Stimulated activated CD4-positive, alpha-beta T cell treated with anti-CD3 and anti-CD28 coated beads, Interleukin-4, amount 100 ng/mL, for 48 hours (primary cell): ENCODE measurements at places on chromosomes 5 and 9.

GRCh38 chr5:29157975-29158374 is 2035.5 kb upstream of the CDH6 start:
- DNase-seq: no peak

DNA sequence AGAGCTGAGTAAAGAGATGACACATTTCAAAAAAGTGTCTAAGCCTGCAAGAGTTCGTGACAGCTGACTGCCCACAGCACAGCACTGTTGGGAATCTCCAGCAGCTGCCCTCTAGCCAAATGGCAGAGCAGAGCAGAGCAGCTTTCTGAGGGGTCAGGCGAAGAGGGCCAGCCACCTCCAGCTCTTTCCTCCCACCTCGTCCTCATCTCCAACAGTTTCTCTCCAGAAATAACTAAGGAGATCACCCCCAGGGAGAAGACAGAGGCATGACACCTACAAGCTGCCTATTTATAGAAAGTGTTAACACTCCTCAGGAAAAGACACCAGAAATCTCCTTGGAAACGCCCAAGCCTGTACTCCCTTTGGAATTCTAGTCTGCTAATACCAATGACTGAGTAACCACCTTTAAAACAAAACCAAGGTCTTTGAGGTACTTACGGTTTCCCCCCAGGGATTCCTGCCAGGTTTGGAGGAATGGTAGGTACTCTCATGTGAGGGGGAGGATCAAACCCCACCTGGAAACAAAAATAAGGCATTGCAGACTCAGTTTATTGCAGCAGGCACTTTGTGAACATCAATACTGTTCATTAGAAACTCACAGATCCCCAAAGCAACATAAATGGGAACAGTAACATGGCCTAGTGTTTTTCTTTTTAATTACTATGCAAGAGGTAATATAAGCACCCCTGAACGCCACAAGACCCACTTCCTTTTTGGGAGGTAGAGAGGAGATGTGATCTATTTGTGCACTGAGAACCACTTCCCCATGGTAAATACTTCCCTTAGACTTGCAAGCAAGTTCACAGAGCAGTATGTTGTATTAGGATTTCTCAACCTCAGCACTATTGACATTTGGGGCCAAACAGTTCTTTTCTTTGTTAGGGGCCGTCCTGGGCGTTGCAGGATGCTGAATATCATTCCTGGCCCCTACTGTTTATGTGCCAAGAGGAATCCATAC is 79.3 kb downstream of the TLE1 start:
- no peak for DNase-seq

DNA sequence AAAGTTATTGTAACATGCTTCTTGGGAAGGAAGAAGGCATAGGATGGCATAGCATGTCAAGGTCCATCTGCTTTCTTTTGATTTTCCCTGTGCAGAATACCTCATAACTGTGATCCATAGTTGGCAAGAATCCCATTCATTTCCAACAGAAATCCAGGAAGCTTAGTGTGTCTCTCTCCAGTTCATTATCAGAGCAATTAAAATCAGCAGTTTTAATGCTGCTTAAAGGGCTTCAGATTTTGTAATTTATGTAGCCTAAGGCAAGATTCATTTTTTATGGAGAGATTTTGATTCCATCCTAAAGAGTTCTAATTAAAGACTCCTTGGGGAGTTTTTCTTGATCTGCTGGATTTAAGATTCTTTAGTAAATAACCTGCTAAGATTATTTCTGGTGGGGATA is 560.1 kb downstream of the PDE4D start:
- DNase-seq: no peak

DNA sequence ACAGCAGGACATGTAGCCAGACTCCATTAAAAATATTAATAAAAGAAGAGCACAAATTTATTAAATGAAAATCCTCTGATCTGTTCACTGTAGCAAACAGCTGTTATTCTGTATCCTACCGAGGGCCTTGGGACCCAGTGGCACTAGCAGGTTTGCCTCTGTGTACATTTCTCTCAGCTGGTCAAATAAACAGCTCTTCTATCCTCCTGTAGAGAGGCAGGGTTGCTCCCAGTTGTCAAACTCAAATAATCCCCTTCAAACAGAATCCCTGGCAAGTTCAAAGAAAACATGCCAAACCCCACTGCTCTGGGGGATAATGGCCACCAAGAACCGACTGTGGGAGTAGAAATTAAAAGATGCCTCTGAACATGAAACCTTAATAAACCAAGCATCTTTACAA is 1262.0 kb upstream of the DMAC1 start:
- no peak for DNase-seq

DNA sequence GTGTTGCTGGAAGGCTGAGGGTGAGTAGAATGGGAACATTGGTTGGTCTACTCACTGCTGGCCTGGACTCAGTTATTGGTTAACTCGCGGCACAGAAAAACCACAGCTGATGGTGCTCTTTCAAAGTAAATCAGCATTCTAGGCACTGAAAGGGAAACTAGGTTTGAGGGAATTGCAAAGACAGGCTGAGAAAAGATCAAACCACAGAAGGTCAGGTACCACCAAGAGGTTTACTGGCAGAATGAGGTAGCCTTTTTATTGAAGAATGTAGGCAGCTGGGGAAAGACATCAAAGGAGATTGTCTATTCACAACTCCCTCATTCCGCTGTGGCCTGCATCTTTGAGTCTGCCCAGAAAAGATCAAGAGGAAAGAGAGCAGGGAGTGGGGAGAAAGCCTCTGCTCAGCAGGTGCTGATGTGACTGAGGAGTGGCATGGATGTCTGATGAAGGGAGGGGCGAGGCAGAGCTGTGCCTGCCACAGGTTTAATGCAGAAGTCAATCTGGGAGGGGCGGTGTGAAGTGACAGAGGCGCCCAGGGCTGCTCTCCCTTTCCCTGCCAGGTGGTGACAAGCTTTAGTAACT is 255.5 kb downstream of the MAN2A1 start:
- no peak for DNase-seq

- no peak for DNase-seq
Measured at GRCh38 chr5:36743891-36744772, 132.4 kb upstream of the NIPBL start.

DNA sequence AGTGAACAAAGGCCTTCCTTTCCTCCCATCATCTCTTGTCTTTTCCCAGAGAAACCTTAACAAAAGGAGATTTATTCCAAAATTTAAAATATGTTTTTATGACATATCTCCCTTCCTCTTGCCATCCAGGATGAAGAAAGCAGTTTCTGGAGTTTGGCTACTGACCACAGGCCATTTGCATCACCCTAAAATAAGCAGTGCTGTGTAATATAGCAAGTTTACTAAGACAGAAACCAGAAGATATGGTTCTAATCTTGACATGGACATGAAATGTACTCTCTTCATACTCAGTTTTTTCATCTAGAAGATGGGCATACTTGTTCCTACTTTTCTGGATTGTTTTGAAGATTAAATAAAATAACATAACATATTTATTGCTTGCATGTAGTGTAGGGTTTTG is 50.2 kb upstream of the ZFAND5 start:
- DNase-seq: no peak

- DNase-seq: no peak
Measured at GRCh38 chr9:136784997-136785361, 6.2 kb upstream of the TMEM141 start.

- no peak for DNase-seq
Measured at GRCh38 chr5:175693741-175694140, 35.9 kb downstream of the HRH2 start.

- DNase-seq: no peak
Measured at GRCh38 chr5:132376694-132377641, 7.5 kb downstream of the SLC22A5 start.

GRCh38 chr5:180115326-180116076 is 43.9 kb upstream of the RNF130 start:
- no peak for DNase-seq

DNA sequence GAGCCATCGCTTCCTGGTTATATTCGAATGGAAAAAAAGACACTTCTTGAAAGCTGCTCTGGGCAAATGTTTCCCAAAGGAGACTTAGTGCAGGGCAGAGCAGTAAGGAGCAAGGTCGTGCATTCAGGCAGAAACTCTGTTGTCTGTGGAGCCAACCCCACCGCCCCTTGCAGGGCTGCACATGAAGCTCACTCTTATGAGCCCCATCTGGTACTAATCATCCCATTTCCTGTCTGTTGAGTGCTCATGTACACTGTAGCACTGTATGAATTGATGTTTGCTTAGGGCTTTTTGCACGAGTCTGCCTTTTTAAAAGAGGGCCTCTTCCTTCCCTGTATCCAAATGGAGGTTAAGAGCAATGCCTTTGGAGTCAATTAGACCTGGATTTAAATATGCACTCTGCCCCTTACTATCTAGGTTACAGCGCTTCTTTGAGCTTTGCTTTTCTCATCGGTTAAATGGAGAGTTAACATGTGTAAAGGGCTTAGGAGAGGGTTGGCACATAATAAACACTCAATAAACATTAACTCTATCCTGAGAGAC is 25.4 kb downstream of the HMHB1 start:
- no peak for DNase-seq

- no peak for DNase-seq
Measured at GRCh38 chr5:55620009-55620765, 85.4 kb upstream of the PLPP1 start.

GRCh38 chr5:96141749-96142148 is 180.1 kb upstream of the ELL2 start:
- no peak for DNase-seq

GRCh38 chr5:53335115-53335514 is 145.3 kb upstream of the FST start:
- DNase-seq: no peak

DNA sequence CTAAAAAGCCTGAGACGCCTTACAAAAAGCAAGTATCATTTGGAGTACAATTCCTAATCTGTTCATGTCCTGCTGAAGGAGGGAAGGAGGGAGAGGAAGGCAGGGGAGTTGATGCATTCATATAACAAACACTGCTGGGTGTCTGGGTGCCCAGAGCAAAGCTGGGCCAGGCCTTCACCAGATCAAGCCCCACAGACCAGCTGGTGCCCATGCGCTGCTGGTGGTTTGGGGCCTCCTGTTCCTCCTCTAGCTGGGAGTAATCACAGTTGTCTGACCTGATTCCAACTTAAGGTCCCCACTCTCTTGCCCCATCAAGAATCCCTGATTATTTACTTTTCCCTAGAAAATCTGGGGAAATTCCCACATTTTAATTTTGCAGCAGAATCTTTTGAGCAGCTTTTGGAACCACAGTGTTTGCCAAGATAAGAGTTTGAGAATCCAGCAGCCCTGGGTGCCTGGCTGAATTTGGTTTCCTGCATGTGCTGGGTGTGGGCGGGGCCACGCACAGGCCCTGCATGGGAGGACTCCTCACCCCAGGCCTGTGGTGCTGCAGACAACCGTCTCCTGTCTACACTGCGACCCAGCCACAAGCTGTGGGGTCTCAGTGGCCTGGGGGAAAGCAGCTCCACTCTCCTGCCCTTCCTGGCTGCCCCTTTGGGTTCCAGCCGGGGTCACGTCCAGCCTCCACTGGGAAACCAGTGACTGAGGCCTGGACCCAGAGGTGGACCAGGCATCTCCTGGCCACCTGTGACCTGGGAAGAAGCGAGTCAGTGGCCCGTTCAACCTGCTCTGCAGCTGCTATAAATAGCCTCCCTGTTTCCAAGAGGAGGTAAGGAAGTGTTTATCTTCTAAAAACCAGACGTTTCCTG is 47.5 kb downstream of the NEURL1B start:
- peak; percentile 29 for DNase-seq

DNA sequence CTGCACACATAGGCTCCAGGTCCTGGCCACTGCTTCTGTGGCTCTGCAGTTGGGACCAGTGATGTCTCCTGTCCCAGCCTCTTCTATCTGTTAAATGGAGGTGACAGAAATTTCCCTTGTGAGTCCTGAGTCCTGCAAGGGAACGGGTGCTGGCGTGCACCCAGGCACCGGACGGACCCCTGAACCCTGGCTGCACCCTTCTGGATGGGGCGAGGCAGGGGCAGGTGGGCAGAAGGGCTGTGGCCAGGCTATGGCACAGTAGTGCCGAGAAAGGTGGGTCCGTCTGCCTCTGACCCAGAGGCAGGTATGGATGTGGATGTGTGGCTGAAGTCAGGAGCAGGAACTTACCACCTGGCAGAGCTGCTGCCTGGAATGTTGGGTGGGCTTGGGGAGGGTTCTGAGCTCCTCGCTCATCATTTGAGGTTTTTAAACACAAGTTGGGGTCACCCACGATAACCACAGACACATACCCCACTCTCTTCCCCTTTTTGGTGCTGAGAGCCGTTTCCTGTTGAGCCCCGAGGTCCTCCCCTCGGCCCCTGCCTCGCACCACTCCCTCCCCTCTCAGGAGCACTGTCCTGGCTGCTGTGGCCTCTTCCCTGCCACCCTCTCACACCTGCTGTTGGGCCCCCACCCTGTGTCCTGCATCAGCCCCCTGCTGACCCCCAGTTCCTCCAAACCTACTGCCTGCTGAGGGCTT is 82.0 kb downstream of the COL5A1 start:
- no peak for DNase-seq

DNA sequence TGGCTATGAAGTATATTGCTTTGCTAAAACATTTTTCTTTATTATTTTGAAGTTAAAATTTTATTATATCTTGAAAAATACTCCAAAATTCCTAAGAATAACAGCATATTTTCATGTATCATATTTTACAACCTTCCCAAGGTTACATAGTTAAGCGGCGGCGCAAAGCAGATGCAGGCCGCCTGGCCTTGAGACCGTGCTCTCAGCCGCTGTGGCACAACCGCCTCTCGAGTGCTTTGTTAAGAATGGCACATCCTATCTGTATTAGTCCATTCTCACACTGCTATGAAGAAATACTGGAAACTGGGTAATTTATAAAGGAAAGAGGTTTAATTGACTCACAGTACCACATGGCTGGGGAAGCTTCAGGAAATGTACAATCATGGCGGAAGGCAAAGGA is 228.8 kb downstream of the ARRDC3 start:
- no peak for DNase-seq

DNA sequence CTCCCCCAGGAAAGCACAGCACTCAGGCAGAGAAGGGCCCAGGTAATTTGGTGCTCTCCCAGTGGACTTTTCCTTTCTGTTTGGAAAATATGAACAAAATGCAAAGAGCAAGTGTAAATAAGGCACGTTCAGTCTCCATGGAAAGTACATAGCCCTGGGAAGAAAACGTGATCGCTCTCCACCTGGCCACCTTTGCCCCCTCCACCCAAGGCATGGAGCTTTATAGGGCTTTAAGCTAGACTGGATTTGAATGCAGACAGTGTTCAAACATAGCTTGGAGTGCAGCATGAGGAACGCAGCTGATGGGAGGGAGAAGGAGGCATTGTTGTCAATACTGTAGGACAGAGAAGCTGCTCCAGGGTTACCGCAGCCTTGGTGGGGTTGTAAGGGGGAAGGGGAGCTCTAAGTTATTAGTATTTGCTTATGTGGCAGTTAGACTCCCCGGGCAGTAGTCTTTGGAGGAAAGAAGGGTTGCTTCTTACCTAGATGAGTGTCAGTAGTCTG is 500.2 kb downstream of the SPOCK1 start:
- DNase-seq: no peak

- peak; percentile 30 for DNase-seq
Measured at GRCh38 chr9:83622939-83623678, at the start of gene IDNK. Gene IDNK, plus strand, starts transcription at chr9:83623143. Its CDS starts 29 bp downstream, at chr9:83623172.

GRCh38 chr5:133428072-133428660 is 184.2 kb downstream of the FSTL4 start:
- no peak for DNase-seq

DNA sequence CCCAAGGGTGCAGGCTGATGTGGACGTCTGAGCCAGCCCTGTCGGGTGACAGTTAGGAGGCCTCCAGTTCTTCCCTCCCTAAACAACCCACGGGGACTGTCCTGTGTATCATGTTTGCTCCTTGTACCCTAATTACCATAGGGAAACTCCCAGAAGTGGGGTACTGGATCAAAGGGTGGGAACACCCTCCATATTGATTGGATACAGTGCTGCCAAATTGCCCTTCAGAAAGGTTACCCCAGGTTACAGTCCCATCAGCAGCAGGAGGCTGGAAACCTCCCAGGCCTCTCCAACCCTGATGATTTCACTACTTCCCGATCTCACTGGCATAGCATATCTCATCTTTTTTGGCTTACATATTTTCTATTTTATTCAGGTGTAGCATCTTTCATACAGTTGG is 22.0 kb downstream of the UBE2QL1 start:
- DNase-seq: no peak
